ENCODE measurements at places on chromosomes 13 and 19. TPM values are rescaled to one million over a fixed set of nuclear protein-coding genes. Genes with fewer than 3 reads are reported as not detected.

The CGB8 gene
- total RNA-seq: not detected

GRCh38 chr19:45477713-45478453 is 10.1 kb downstream of the FOSB start:
- peak overlapping the region; percentile 53 for H3K4me3 ChIP-seq
- no peaks in the 10 kb centered on the region for H3K36me3 ChIP-seq
- H3K4me1 ChIP-seq: peaks cover under 1% of the 10 kb centered on the region
- no peaks in the 10 kb centered on the region for H3K27me3 ChIP-seq
- DNase-seq: no peak

GRCh38 chr13:97327506-97328221 is 105.5 kb downstream of the MBNL2 start:
- peaks cover 7% of the 10 kb centered on the region for H3K4me1 ChIP-seq
- no peaks in the 10 kb centered on the region for H3K27me3 ChIP-seq
- H3K4me3 ChIP-seq: no peak overlapping the region
- H3K27ac ChIP-seq: peak overlapping the region; percentile 88

DNA sequence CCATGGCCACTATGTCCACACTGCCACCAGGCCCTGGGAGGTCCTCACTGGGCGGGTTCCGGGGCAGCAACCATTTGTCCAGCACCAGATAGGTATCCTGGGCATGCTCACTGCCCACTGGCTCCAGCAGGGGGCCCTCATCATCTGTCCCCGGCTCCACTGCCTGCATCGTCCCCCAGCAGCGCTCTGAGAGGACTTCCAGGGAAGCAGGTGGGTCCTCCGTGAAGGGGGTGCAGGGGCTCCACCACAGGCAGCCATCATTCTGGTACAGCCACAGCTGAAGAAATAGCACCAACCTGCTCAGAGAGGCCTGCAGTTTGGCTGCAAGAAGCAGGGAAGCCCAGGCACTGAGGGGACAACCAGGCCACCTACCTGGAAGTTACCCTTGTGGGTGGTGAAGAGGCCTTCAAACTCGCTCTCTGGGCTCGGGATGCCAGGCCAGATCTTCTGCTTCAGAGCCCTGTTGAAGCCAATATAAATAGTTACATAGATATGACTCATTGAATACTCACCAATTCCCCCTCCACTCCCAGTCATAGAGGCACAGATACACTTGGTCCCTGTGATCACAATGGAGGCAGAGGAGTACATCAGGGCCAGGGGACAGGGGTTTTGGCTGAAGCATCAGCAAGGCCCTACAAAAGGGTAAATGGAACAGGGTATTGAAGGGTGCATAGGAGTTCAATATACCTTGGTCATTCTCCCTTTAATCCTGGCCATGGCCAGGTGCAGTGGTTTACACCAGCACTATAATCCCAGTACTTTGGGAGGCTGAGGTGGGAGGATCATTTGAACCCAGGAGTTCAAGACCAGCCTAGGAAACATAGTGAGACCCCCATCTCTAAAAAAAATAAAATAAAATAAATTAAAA is 4.1 kb downstream of the SWSAP1 start:
- peak; percentile 45 for DNase-seq
- H3K4me1 ChIP-seq: peaks cover 6% of the 10 kb centered on the region
- H3K36me3 ChIP-seq: no peaks in the 10 kb centered on the region
- H3K27me3 ChIP-seq: no peaks in the 10 kb centered on the region
- H3K27ac ChIP-seq: no peak overlapping the region
- H3K4me3 ChIP-seq: no peak overlapping the region

- no peaks in the 10 kb centered on the region for H3K4me1 ChIP-seq
- H3K4me3 ChIP-seq: peak overlapping the region; percentile 68
- DNase-seq: no peak
These were observed 665 bp downstream of the ZNF497 start for GRCh38 chr19:58361900-58362271.

The AP1M2 gene
- not detected for total RNA-seq

GRCh38 chr13:36806102-36806501 is 12.9 kb upstream of the RFXAP start:
- no peaks in the 10 kb centered on the region for H3K27me3 ChIP-seq
- no peak overlapping the region for H3K4me3 ChIP-seq
- no peak overlapping the region for H3K27ac ChIP-seq
- DNase-seq: no peak
- no peaks in the 10 kb centered on the region for H3K4me1 ChIP-seq

- no peak overlapping the region for H3K4me3 ChIP-seq
- no peaks in the 10 kb centered on the region for H3K36me3 ChIP-seq
- H3K27me3 ChIP-seq: no peaks in the 10 kb centered on the region
- DNase-seq: no peak
- no peak overlapping the region for H3K27ac ChIP-seq
- no peaks in the 10 kb centered on the region for H3K4me1 ChIP-seq
These were observed 21.0 kb upstream of the CD33 start for GRCh38 chr19:51203916-51204315.

DNA sequence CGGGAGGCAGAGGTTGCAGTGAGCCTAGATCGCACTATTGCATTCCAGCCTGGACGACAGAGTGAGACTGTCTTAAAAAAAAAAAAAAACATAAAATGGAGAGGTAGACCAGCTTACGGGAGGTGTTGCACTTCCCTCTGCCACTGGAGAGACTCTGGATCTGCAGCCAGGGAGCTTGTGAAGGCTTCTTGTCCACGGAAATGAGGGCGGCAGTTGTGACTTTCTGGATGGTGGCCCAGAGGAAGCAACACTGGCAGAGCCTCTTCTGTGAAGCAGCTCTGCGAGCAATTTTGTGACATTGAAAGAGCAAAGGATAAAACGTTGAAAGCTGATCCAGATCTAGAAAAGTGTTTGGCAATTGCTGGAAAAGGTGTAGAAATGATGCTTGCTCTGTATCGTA is 10.4 kb downstream of the SPINT2 start:
- DNase-seq: no peak
- H3K27me3 ChIP-seq: no peaks in the 10 kb centered on the region
- H3K36me3 ChIP-seq: no peaks in the 10 kb centered on the region

GRCh38 chr19:15575406-15575805 is 39.6 kb upstream of the CYP4F8 start:
- H3K27me3 ChIP-seq: no peaks in the 10 kb centered on the region
- DNase-seq: no peak
- H3K36me3 ChIP-seq: no peaks in the 10 kb centered on the region
- H3K4me3 ChIP-seq: no peak overlapping the region
- H3K4me1 ChIP-seq: no peaks in the 10 kb centered on the region

- H3K36me3 ChIP-seq: no peaks in the 10 kb centered on the region
- no peak overlapping the region for H3K4me3 ChIP-seq
- no peaks in the 10 kb centered on the region for H3K4me1 ChIP-seq
- no peaks in the 10 kb centered on the region for H3K27me3 ChIP-seq
These were observed 366.4 kb upstream of the SPRY2 start for GRCh38 chr13:80707000-80707983.

The EDNRB gene
- 8.4 TPM for total RNA-seq

- peaks cover 67% of the 10 kb centered on the region for H3K27me3 ChIP-seq
- no peaks in the 10 kb centered on the region for H3K4me1 ChIP-seq
- no peak for DNase-seq
- no peaks in the 10 kb centered on the region for H3K36me3 ChIP-seq
- H3K27ac ChIP-seq: no peak overlapping the region
- no peak overlapping the region for H3K4me3 ChIP-seq
These were observed 180.6 kb upstream of the SOX1 start for GRCh38 chr13:111886217-111886945.

DNA sequence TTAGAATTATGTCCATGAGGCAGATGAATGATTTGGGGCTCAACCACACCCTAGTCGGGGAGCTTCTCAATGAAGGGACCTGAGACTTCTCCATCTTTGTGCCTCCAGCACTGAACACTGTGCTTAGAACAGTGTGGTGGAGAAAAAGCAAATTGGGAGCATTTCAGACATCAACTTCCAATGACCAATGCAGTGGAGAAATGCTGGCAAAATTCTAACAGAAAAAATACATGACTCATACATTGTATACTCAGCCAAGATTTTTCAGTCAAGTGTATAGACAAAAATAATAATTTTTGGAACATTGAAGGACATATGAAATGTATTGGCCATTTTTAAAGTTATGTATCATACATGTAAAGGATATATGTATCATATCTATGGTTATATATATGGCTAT is 134.7 kb downstream of the FGF14 start:
- no peaks in the 10 kb centered on the region for H3K36me3 ChIP-seq
- no peak for DNase-seq
- H3K4me3 ChIP-seq: no peak overlapping the region
- no peaks in the 10 kb centered on the region for H3K4me1 ChIP-seq
- no peaks in the 10 kb centered on the region for H3K27me3 ChIP-seq

The CFAP97D2 gene
- total RNA-seq: not detected

The CELF5 gene
- total RNA-seq: 3.1 TPM

Data from cardiac muscle cell (in vitro differentiated cells and primary cell).